ENCODE measurements at places on chromosomes 4 and X.

- DNase-seq = no peak
Measured at GRCh38 chrX:12974796-12975669, at the start of gene TMSB4X. Gene TMSB4X (plus strand): TSS chrX:12975110.

DNA sequence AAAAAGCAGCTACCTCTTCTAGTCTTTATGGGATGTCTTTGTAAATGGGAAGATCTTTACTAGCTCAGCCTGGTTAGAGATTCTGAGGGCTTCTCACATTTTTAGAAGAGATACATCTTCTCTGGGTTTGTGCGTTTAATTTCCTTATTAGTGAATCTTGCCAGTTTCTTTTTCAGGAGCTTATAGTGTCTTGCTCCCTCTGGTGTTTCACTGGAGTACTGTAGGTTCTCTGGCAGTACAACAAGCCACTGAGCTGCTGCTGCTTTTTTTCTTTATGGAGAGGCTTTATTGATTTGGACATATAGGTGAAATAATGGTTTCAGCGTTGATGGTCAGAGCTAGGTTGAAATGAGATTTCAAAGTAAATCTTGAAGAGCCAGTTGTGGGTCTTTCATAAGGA lies 82.9 kb downstream of the LAS1L start:
- no peak for DNase-seq

DNA sequence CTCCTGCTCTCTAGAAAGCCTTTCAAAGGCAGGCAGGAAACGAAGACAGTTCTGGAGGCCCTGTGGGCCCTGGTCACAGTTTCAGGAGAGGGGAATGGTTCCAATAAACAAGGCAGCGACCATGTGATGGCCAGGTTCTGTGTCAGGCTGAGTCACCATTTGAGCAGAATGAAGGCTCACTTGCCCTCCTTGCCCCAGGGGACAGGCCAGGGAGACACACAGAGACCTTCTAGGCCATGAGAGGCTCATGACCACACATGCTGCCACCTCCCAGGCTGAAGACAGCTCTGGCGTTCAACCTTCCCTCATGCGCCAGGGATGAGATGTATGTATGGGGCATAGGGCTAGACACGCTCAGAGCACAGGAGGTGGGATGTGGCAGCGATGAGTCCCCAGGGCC lies 22.9 kb upstream of the TRIM2 start:
- DNase-seq = no peak

- DNase-seq = no peak
Measured at GRCh38 chrX:39731735-39732134, 366.0 kb downstream of the BCOR start.

GRCh38 chr4:148716431-148717052 lies 274.3 kb upstream of the NR3C2 start:
- DNase-seq = no peak

GRCh38 chr4:47831026-47831679 lies 6.7 kb downstream of the CORIN start:
- no peak for DNase-seq

- no peak for DNase-seq
Measured at GRCh38 chr4:7128644-7129043, 60.8 kb upstream of the GRPEL1 start.

DNA sequence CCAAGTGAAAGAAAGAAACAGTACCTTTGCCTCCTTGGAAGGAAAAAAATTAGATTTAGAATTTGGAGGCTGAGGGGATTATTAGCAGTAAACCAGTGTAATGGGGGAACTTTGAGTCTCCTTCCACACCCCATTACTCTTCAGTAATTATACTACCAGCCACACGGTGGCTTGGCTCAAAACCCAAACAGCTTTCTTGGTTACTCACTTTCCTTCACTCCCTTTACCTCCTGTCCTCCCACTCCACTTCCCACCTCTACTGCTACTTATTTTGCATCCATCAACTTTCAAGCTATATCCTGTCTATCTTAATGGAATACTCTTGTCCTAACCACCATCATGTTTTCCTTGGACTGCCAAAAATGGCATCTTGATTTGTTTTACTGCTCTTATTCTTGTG lies 310.6 kb upstream of the AADAT start:
- DNase-seq = no peak

DNA sequence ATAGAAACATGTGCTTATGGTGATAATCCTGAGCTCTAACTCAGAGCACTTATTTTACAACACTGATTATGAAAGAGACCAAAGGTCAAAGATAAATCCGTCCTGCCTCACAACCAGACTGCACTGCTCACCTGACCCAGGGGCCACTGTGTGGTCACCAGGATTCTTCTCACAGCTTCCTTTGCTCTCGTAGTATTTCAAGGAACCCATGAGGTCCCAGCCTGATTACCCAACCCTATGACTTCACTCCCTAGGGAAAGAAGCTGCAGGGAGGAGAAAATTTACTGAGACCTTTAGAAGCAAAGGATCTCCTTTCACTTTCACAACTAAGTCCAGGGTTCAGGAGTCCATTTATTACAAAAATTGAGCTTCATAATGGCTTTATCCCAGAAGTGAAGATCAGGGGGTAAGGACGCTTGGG lies 9.6 kb downstream of the SLC25A5 start:
- peak; percentile 74 for DNase-seq

DNA sequence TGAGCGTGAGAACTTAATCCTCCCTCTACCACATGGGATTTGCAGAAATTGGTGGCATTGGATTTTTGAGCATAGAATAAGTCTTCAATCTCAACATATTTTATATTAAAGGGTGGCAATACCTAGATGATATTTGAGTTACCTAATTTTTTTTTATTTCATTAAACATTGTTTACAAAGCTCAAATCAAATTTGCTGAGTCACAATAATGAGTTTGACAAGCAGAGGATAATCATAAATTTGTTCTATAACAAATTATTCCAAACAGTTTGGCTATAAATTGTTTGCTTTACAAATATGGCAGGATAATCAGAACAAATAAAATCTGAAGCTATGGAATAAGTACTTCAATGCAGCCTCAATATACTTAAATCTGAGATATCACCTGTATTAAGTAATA lies 22.7 kb downstream of the EMCN start:
- no peak for DNase-seq

GRCh38 chrX:142238536-142238935 lies 33.4 kb upstream of the MAGEC2 start:
- DNase-seq = no peak

GRCh38 chrX:13256603-13257002 lies 63.2 kb downstream of the ATXN3L start:
- DNase-seq = no peak

- DNase-seq = peak; percentile 18
Measured at GRCh38 chrX:41541386-41541785, 94.2 kb downstream of the NYX start.

DNA sequence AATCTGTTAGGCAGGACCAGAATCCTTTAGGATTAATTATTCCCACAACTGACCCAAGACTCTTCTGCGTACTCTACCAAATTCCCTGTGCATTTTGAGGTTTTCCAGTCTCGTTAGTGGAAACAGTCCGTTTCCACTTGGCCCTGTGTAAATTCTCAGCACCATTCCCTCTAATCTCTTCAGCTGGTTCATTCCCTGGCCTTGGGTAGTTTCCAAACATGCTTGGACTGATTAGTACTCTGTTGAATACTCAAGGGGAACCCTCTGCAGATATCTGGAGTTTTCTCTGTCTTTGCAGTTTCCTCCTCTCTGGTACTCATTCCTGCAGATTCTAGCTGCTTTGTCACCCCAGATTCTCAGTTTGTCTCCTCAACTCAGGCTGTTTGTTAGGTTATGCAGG lies 80.4 kb downstream of the ZFX start:
- DNase-seq = no peak

DNA sequence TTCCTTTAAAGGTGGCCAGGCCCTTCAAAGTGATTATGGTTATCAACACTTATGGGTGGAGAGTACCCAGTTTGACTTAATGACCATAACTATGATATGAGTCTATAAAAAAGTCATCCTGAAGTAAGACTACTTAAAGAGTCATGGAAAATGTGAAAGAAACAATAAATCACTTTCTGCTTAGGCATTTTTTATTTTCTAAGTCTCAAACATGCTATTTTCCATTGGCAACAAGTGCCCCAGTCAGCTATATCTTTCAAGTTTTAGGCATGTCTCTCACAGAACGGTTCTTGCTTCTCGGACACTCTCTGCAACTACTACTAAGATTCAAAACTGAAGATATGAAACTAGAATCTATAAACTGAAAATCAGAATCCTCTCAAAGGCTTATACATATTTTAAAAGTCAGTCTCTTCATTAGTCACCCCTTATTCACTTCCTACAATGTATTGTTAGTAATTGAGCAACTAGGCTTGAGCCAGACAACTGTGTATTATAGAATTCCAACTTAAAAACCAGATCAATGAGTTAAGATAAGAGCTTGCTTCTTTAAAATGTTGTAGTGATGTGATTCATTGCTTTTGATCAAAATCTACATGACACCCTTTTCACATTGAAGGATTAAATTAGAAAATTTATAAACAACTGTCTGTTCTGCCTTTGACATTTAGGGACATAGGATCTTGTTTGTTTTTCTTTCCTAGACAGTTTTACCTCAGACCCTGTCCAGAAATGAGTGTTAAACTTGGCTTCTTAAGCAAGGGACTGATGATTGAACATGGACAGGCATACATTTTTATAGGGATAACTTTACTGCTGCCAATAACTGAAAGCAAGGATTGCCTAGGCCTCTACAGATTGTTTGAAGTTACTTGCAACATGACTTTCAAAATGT lies 2.9 kb downstream of the ANTXR2 start:
- DNase-seq = no peak

GRCh38 chrX:73525928-73526690 lies 36.9 kb upstream of the CHIC1 start:
- DNase-seq = no peak

DNA sequence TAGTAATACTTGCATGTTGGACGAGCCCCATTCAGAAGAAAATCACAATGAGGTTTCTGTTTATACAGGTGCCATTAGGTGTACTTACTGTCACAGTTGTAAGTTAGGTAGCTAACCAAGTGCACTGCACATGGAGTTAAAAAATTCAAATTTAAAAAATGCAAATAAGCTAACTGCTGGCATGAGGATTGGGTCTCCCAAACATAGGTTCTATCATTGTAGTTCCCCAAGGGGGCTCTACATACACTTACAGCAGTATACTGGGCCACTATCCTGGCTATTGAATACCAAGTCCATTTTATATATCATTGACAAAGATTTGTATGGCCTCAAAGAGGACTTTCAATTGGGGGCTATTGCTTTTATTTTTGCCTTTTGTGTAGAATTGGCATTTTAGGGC lies 153.4 kb downstream of the FMR1NB start:
- DNase-seq = no peak

- no peak for DNase-seq
Measured at GRCh38 chr4:68803013-68803412, 12.8 kb upstream of the UGT2B10 start.

GRCh38 chr4:189858435-189858834 lies 82.2 kb upstream of the FRG1 start:
- no peak for DNase-seq

GRCh38 chrX:19193565-19193964 lies 71.3 kb upstream of the ADGRG2 start:
- DNase-seq = no peak

GRCh38 chr4:80336582-80336981 lies 1.1 kb downstream of the CFAP299 start:
- DNase-seq = no peak

- no peak for DNase-seq
Measured at GRCh38 chrX:11567528-11568220, 98.0 kb downstream of the ARHGAP6 start.

DNA sequence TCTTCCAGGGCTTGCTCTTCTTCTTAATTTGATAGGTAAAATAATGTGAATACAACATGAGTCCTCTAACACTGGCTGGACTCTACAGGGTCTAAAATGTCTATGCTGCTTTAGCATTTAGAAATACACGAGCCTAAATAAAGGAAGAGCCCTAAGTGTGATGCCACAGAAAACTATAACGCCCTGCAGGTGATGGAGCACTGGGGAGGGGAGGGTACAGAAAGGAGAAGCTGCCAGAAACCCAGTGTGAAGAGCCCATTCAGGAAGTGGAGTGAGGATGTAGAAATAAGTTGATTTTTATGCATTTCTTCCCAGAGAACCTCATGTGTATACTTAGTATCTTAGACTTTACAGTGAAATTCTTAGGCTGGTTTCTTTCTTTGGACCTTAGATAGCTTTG lies 83.4 kb downstream of the TNIP2 start:
- DNase-seq = no peak

Data from AG09309 (cell line).